ENCODE measurements at places on chromosomes 1 and 21.

DNA sequence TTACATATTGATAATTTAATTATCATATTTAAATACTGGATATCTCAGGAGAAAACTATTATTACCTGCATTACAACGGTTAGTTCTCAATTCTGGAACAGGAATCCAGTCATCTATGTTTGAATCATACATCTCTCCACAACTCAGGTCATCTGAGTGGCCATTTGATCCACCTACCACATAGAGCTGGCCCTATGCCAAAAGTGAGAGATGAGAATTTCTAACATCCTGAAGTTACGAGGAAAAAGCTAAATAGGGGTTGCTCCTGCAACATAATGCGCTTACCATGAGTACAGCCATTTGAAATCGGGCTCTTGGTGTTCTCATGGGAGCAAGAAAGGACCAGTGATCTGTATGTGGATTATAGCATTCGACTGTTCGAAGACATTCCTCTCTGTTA is 16.9 kb downstream of the IVNS1ABP start:
- DNase-seq, result no peak

GRCh38 chr1:43660355-43660754 is 10.4 kb downstream of the KDM4A start:
- no peak for DNase-seq

- no peak for DNase-seq
These were observed 105.5 kb upstream of the CACYBP start for GRCh38 chr1:174894117-174894762.

DNA sequence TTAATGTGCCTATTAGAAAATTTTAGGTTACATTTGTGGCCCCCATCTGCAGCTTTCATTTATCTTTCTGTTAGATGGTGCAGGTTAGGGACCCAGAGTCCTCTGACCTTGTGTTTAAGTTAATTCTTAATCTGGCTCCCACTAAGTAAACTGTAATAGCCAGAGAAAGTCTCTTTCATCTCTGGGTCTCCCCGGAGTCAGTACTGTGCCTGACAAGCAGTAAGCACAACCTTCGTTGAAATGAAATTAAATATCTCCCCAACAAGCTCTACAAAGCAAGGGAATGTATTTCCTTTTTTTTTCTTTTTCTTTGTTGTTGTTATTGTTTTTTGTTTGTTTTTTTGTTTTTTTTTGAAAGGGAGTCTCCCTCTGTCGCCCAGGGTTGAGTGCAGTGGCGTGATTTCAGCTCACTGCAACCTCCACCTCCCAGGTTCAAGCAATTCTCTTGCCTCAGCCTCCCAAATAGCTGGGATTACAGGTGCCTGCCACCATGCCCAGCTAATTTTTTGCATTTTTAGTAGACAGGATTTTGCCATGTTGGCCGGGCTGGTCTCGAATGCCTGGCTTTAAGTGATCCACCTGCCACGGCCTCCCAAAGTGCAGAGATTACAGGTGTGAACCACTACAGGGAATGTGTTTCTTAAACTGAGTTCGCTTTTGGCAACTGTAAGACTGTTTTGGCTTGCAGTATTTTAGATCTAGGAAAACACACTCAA is 81.6 kb downstream of the HHIPL2 start:
- no peak for DNase-seq

DNA sequence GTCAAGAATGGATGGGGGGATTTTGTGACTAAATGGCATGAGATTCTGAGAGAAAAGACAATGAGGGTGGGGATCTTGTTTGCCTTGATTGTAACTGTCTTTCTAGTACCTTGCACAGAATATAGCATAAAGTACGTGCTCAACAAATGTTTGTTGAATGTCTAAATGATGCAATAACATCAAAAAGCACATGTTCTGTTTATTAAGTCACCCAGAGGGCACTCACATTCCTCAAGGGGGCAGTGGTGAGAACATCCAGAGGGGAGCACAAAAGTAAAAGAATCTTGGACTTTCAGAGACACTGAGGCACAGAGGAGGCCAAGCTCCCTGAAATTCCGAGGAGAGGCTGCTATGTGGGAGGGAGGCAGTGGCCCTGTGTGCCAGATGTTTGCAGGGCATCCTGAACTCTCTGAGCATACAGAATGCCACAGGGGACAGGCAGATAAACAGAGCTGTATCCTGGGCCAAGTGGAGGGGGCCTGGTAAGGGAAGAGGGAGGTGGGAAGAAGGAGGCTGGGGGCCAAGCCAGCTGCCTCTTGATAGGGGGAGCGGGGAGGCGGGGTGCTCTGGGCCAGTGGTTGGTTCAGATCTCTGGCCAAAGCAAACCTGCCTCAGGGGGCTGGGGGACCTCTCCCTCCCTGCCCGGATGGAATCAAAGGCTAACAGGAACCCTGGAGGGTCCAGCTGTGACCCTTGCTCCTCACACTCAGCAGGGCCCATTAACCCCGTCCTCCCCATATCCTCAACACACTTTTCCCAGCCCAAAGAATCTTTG is 6.5 kb upstream of the ATP1A2 start:
- DNase-seq, result no peak

DNA sequence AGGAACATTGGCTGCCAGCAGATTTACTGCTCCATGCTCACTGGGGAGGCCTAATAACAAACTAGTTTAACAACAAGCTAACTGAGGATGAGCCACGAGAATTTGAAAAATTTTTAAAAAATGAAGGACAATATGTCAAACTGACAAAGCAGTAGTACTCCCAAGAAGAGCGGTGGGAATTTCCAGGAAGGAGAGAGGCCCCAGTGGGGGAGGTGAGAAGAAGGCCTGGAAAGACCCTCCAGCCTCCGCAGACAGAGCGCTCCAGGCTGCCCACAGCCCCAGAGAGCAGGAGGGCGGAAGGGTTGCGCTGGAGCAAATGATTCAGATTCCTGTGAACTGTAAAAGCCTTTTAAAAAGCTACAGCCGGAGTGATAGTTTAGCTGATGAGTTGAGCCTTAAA is 78.5 kb downstream of the SIPA1L2 start:
- no peak for DNase-seq

DNA sequence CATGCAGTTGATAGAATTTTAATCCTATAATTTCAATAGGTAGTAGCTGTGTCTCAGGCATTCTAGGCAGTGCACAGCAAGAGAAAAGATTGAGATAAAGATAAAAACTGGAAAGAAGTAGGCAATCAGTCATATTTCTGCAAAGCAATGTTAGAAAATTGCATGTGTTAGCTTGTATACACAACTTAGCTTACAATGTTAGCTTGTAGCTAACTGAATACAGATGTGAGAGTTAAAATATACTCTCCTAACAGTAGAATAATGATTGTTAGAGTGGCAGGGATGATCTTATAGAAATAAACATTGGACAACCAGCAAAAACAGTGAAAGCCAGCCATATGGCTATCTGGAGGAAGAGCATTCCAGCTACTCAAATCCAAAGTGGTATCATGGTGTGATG is 29.0 kb downstream of the PTPRC start:
- DNase-seq, result no peak

- no peak for DNase-seq
These were observed 1600.0 kb downstream of the BRINP3 start for GRCh38 chr1:188877668-188878067.

DNA sequence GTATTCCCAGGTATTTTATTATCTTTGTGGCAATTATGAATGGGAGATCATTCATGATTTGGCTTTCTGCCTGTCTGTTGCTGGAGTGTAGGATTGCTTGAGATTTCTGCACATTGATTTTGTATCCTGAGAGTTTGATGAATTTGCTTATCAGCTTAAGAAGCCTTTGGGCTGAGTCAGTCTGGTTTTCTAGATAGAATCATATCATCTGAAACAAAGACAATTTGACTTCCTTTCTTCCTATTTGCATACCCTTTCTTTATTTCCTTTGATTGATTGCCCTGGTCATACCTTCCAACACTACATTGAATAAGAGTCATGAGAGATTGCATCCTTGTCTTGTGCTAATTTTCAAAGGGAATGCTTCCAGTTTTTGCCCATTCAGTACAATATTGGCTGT is 8.0 kb downstream of the OR2L3 start:
- no peak for DNase-seq

- no peak for DNase-seq
These were observed 1.4 kb upstream of the USP1 start for GRCh38 chr1:62435231-62436038.

DNA sequence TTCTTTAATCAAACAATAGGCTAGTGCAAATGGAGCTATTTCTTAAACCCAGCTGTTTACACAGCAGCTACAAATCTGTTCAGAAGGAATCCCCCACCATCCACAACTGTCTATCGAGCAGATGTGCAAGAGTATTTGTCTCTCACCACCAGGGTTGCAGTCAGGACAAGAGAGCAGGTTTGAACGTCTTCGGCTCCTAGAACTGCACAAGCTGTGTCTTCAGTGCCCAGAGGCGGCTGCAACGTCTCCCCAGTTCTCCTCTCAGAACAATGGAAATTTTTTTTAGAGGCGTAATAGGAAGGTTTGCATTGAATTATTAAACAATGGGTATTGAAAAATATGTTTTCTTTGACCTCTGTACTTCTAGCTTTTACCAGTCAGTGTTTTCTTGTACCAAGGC is 7.3 kb downstream of the OVAAL start:
- DNase-seq, result no peak
